Memory B cell (primary cell): ENCODE measurements at places on chromosomes 5 and 9.

- H3K27ac ChIP-seq: no peak overlapping the region
- no peaks in the 10 kb centered on the region for H3K36me3 ChIP-seq
- no peak overlapping the region for H3K4me3 ChIP-seq
- H3K4me1 ChIP-seq: no peaks in the 10 kb centered on the region
Measured at GRCh38 chr9:17230646-17231045, 95.8 kb downstream of the CNTLN start.

DNA sequence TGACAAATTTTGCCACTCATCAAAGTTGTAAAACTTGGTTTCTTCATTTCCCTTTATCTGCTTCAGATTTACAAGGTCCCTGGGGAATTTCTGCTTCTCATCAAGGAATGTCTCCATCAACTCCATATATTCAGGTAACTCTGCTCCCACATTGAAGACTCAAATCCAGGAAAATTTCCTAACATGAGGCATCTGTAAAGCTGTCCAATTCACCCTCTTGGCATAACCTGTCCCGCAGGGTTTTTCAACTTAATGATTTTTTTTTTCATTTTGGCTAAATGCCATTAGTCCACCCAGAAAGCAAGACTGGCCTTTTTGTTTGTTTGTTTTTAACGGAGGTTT lies 50.2 kb upstream of the SLC30A5 start:
- H3K4me3 ChIP-seq: peak overlapping the region; percentile 62
- H3K27me3 ChIP-seq: peaks cover 2% of the 10 kb centered on the region
- peaks cover 3% of the 10 kb centered on the region for H3K4me1 ChIP-seq
- H3K36me3 ChIP-seq: no peaks in the 10 kb centered on the region
- DNase-seq: no peak

GRCh38 chr5:96195123-96195522 lies 233.5 kb upstream of the ELL2 start:
- no peaks in the 10 kb centered on the region for H3K36me3 ChIP-seq
- H3K4me1 ChIP-seq: no peaks in the 10 kb centered on the region
- no peak overlapping the region for H3K27ac ChIP-seq
- peaks cover 3% of the 10 kb centered on the region for H3K27me3 ChIP-seq
- H3K4me3 ChIP-seq: no peak overlapping the region

- DNase-seq: no peak
- no peaks in the 10 kb centered on the region for H3K4me1 ChIP-seq
- no peaks in the 10 kb centered on the region for H3K27me3 ChIP-seq
- H3K4me3 ChIP-seq: no peak overlapping the region
Measured at GRCh38 chr5:139966856-139967255, 76.2 kb downstream of the NRG2 start.

DNA sequence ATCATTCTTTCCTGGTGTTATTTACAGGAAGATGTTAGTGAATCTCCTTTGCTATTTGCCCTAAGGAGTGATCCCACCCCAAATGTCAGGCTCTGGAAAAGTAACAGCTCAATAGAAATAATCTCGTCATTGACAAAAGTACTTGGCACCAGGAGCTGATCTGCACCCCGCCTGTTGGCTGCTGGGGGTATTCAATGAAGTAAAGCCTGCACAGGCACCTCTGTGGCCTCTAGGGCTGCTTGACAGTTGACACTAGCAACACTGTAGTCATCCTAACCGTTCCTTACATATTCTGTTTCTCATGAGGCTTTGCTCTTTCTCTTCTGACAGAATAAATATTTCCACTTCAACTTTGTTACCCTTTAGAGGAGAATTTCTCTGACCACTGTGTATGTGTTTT lies 103.4 kb downstream of the DOCK2 start:
- DNase-seq: no peak
- no peak overlapping the region for H3K27ac ChIP-seq
- no peaks in the 10 kb centered on the region for H3K27me3 ChIP-seq
- H3K4me1 ChIP-seq: peaks cover 21% of the 10 kb centered on the region

- H3K4me3 ChIP-seq: no peak overlapping the region
- no peaks in the 10 kb centered on the region for H3K36me3 ChIP-seq
- H3K4me1 ChIP-seq: no peaks in the 10 kb centered on the region
- H3K27me3 ChIP-seq: peaks cover 8% of the 10 kb centered on the region
Measured at GRCh38 chr9:38181866-38182265, 112.8 kb upstream of the SHB start.

GRCh38 chr9:33234511-33235467 lies 5.2 kb upstream of the SPINK4 start:
- H3K36me3 ChIP-seq: no peaks in the 10 kb centered on the region
- H3K27me3 ChIP-seq: peaks cover 9% of the 10 kb centered on the region
- no peaks in the 10 kb centered on the region for H3K4me1 ChIP-seq
- H3K4me3 ChIP-seq: no peak overlapping the region
- H3K27ac ChIP-seq: no peak overlapping the region

DNA sequence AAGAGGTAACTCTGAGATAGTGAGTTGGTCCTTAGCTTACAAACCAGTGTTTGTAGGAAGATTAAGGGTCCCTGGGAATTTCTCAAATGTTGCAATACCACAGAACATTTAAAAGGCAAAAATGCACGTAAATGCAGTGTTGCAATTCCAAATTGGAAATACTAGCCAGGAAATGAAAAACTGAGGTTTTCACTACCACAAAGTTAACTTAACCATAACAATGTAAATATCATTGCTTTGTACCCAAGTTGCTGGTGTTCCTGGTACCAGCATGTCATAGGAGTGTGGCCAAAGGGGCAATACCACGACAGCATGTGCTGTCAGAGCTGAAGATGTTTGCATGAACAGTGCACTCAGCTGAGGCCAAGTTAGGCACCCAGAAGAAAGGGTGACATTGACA lies 382.9 kb downstream of the GLIS3 start:
- no peaks in the 10 kb centered on the region for H3K4me1 ChIP-seq
- DNase-seq: no peak
- H3K27me3 ChIP-seq: peaks cover 7% of the 10 kb centered on the region

GRCh38 chr9:13746876-13747275 lies 467.4 kb upstream of the MPDZ start:
- no peaks in the 10 kb centered on the region for H3K36me3 ChIP-seq
- no peaks in the 10 kb centered on the region for H3K27me3 ChIP-seq
- DNase-seq: no peak
- H3K4me1 ChIP-seq: no peaks in the 10 kb centered on the region
- no peak overlapping the region for H3K27ac ChIP-seq

DNA sequence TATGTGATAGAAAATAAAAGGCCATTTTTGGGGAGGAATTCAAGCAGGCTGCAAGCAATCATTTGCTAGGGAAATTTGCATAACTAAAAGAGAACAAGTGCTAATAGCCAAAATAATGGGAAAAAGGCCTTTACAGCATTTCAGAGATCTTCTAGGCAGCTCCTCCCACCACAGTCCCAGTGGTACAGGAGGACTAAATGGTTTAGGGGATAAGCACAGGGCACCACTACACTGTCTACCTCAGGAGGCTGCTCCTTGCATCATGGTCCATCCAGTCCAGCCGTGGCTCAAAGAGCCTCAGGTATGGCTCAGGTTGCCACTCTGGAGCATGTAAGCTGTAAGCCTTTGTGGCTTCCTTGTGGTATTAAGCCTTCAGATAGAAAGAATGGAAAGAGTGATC lies 485.6 kb downstream of the PDE4D start:
- H3K4me1 ChIP-seq: no peaks in the 10 kb centered on the region
- no peaks in the 10 kb centered on the region for H3K27me3 ChIP-seq
- H3K36me3 ChIP-seq: peaks cover 11% of the 10 kb centered on the region

GRCh38 chr5:130102960-130103359 lies 198.7 kb downstream of the CHSY3 start:
- no peaks in the 10 kb centered on the region for H3K36me3 ChIP-seq
- no peaks in the 10 kb centered on the region for H3K27me3 ChIP-seq
- no peak for DNase-seq
- no peak overlapping the region for H3K4me3 ChIP-seq
- no peak overlapping the region for H3K27ac ChIP-seq

DNA sequence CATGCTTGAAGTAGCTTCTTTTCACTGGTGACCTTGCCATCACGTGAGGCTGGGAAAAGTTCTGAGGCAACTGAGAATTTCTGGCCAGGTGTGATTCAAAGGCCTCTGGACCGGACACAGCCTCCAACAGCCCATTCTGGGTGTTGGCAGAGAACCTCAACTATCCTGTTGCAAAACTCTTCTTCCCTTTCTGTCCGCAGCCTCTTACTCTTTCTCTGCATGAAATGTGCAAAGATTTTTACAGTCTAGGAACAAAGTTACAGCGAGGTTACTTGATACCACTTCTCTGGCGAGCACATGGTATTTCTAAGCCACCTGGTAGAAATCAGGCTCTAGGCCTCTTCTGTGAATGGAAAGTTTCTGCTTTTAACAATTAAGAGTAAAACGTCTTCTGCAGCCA lies 79.2 kb downstream of the FREM1 start:
- no peaks in the 10 kb centered on the region for H3K36me3 ChIP-seq
- H3K4me1 ChIP-seq: no peaks in the 10 kb centered on the region
- no peak overlapping the region for H3K27ac ChIP-seq

- no peaks in the 10 kb centered on the region for H3K27me3 ChIP-seq
- no peak overlapping the region for H3K4me3 ChIP-seq
- H3K36me3 ChIP-seq: no peaks in the 10 kb centered on the region
- no peaks in the 10 kb centered on the region for H3K4me1 ChIP-seq
- DNase-seq: no peak
- no peak overlapping the region for H3K27ac ChIP-seq
Measured at GRCh38 chr5:97874491-97874890, 691.4 kb upstream of the RIOK2 start.

GRCh38 chr5:13403351-13403750 lies 541.1 kb downstream of the DNAH5 start:
- no peak overlapping the region for H3K4me3 ChIP-seq
- H3K27ac ChIP-seq: no peak overlapping the region
- no peak for DNase-seq
- H3K36me3 ChIP-seq: no peaks in the 10 kb centered on the region
- H3K27me3 ChIP-seq: no peaks in the 10 kb centered on the region
- no peaks in the 10 kb centered on the region for H3K4me1 ChIP-seq

DNA sequence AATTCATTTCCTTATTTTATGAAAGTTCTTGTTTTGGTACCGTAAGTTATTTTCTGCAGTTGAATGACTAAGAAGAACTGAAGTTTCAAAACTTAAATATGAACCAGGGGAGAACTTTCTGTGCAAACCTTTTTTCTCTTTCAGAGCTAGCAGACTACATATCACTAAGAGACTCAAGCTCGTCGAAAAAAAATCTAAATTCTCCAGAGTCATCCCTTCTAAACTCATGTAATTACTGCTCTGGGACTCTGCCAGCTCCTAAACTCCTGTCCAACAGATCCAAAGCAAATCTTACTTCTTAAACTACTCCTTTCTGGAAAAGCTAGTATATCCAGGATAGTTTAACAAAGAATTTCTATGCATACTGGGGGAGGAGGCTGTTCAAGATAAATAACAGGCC lies 87.0 kb upstream of the NR5A1 start:
- H3K36me3 ChIP-seq: no peaks in the 10 kb centered on the region
- no peak for DNase-seq
- no peak overlapping the region for H3K27ac ChIP-seq
- H3K4me3 ChIP-seq: no peak overlapping the region
- peaks cover 7% of the 10 kb centered on the region for H3K27me3 ChIP-seq

DNA sequence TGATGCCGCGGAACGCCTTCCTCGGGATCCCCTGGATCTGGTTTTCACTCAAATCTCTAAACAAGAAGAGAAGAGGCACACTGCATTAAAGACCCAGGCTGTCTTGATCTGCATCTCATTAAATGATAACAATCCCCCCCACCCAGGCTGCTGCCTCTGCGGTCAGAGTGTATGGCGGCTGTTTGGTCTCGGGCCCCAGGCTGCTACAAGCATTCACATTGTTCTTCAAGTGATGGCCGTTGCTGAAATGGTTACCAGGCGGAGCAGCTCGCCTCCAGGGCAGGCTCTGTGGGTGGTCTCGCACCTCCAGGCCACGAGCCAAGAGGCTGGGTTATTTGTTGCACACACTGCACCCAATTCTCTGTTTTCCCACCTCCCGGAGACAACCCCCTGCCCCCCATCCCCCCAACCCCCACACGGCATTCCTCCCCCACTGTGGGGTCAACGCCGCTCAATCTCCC lies 304.1 kb upstream of the PANK3 start:
- DNase-seq: no peak
- no peak overlapping the region for H3K27ac ChIP-seq
- H3K27me3 ChIP-seq: peaks cover 3% of the 10 kb centered on the region
- H3K4me1 ChIP-seq: peaks cover 9% of the 10 kb centered on the region
- H3K4me3 ChIP-seq: no peak overlapping the region

- no peak for DNase-seq
- H3K4me1 ChIP-seq: peaks cover 8% of the 10 kb centered on the region
- no peaks in the 10 kb centered on the region for H3K36me3 ChIP-seq
Measured at GRCh38 chr5:95725071-95725820, 5.9 kb upstream of the RHOBTB3 start.

- H3K27me3 ChIP-seq: no peaks in the 10 kb centered on the region
- H3K4me3 ChIP-seq: no peak overlapping the region
- no peaks in the 10 kb centered on the region for H3K36me3 ChIP-seq
- DNase-seq: no peak
- no peaks in the 10 kb centered on the region for H3K4me1 ChIP-seq
Measured at GRCh38 chr5:166823360-166823759, 1468.1 kb upstream of the WWC1 start.

DNA sequence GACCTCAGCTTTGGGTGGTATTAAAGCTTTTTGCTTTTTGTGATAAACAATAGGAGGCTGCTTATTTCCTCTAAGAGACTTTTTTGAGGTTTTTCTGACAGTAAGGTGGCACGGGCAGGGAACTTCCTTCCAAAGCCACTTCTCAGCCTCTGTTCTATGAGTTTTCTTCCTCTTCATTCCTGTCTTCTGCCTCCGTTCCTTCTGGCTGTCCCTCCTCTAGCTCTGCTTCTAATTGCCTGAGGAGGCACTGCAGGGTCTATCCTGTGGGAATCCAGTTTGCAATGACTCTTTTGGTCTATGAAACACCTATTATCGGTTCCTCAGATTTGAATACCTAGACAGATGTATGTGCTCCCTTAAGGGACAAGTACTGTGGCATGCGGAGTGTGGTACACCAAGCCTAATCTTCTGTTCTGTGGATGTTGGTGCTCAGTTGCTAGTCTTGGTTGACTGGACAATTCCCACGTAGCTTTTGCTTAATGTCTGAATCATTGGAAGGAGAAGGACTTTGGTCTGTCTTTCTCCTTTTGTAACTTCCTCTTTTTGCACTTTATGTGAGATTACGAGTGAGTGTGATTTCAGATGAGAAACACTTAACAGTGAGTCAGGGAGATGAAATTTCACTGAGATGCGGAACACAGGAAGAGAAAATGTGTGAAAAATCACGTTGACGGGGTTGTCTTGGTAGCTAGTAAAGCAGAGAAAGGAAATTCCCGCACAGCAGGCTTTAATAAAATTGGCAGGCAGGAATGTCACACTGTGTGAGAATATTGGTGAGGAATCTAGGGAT lies 305.2 kb downstream of the EFNA5 start:
- DNase-seq: no peak
- peaks cover 10% of the 10 kb centered on the region for H3K4me1 ChIP-seq
- peaks cover 2% of the 10 kb centered on the region for H3K27me3 ChIP-seq
- H3K36me3 ChIP-seq: no peaks in the 10 kb centered on the region

- peaks cover 8% of the 10 kb centered on the region for H3K27me3 ChIP-seq
- no peaks in the 10 kb centered on the region for H3K36me3 ChIP-seq
- no peak for DNase-seq
- H3K4me1 ChIP-seq: no peaks in the 10 kb centered on the region
- no peak overlapping the region for H3K27ac ChIP-seq
Measured at GRCh38 chr9:38181232-38181631, 112.2 kb upstream of the SHB start.
